Umbilical cord (tissue), 2 donors: ENCODE measurements at places on chromosomes 2 and 18. TPM values are rescaled to one million over a fixed set of nuclear protein-coding genes. Genes with fewer than 3 reads are reported as not detected.
A peak's percentile ranks its signal among the peaks of the same experiment; 100 is the strongest.

GRCh38 chr2:229752970-229753729 lies 38.8 kb upstream of the DNER start:
- no peak for DNase-seq

GRCh38 chr2:27379836-27380625 lies 503 bp downstream of the ZNF513 start:
- no peak for DNase-seq

GRCh38 chr2:145085612-145086011 lies 565.7 kb upstream of the ZEB2 start:
- peak; percentile 87 for DNase-seq

DNA sequence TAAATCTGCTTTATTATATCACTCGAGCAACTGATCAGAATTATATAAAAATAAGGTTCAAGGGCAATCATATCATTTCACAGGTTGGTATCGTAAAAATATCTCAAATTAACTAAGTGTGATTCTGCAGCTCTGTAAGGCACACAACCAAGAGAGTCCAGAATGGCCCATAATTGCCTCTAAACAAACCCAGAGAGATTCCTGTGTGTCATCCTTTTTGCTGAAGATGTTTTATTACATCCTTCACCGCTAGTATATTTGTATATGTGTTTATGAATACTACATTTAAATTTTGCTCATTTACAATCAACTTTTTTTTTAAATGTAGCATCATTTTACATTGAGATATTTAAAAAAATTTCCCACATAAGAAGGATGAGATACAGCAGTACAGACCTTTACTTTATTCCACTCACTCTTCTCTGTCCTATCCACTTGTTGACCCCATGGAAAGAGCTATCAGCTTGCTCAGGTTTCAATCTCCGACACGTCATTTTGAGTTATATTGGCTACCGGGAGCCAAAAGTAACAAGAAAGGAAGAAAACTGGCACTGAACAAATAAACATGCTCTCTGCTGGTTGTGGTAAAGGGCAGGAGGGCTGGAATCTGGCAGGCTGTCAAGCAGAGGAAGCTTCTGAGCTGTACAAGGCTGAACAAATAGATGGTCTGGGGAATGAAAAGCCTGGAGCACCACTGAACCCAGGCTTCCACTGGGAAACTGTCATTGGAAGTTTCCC lies 23.1 kb downstream of the PLA2R1 start:
- DNase-seq, result peak; percentile 59

DNA sequence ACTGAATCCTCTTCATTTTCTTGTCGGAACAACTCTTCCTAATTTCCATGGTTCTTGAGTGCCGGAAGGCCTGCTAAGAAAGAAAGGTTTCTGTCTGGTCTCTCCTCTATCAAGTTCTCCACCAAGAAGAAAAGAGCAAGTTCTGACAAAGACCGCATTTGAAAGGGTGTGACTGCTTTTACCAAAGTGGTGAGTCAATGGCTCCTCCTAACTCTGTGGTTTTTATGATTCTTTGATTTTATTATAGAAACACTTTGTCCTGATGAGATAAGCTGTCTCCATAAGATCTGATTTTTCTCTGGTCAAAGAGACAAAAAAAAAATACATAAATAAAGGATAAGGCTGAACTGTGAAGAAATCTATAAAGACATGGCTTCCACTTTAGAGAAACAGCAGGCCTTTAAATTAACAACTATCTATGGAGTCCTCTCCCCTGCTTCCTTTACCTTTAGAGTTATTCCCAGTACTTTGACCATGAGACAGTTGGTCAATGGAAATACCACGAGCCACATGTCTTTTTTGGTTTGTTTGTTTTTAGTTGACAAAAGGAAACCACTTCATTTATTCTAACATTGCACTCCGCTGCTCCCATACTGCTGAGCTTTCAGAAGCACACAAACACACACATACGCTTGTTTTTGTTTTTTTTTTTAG lies 67.7 kb downstream of the REL start:
- no peak for DNase-seq

GRCh38 chr18:50638884-50639420 lies 79.1 kb downstream of the MAPK4 start:
- DNase-seq, result peak; percentile 23

DNA sequence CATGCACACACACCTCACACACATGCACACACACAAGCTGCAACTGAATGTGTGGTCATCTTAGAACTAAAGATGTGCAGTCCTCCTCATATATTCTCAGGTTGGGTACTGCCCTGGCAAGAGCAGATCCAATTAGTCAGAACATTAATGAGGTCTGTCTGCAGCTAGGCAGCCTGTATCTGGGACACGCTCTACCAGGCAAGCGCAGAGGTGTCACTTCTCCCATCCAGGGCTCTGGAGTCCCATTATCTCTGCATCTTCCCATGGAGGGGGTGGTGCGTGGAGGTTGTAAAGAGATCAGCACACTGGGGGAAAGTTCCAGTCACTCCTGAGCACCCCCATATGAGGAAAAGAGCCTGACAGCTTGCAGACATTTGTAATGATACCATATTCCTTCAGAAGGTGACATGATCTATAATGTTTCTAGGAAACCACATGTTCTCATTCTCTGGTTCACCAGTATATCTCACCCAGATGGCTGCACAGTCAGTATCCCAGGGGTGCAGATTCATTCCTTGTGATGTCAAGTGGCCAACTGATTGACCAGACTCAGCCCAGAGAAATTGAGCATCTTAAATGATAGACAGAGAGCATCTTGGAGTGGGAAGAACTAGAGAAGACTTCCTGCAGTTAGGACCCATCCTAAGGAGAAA lies 95.4 kb downstream of the RTN4 start:
- DNase-seq, result no peak

GRCh38 chr2:192216336-192216735 lies 21.6 kb upstream of the TMEFF2 start:
- no peak for DNase-seq

GRCh38 chr2:191315365-191315752 lies 70.2 kb downstream of the MYO1B start:
- no peak for DNase-seq

GRCh38 chr2:5696945-5697521 lies 4.8 kb downstream of the SOX11 start:
- peak; percentile 83 for DNase-seq

DNA sequence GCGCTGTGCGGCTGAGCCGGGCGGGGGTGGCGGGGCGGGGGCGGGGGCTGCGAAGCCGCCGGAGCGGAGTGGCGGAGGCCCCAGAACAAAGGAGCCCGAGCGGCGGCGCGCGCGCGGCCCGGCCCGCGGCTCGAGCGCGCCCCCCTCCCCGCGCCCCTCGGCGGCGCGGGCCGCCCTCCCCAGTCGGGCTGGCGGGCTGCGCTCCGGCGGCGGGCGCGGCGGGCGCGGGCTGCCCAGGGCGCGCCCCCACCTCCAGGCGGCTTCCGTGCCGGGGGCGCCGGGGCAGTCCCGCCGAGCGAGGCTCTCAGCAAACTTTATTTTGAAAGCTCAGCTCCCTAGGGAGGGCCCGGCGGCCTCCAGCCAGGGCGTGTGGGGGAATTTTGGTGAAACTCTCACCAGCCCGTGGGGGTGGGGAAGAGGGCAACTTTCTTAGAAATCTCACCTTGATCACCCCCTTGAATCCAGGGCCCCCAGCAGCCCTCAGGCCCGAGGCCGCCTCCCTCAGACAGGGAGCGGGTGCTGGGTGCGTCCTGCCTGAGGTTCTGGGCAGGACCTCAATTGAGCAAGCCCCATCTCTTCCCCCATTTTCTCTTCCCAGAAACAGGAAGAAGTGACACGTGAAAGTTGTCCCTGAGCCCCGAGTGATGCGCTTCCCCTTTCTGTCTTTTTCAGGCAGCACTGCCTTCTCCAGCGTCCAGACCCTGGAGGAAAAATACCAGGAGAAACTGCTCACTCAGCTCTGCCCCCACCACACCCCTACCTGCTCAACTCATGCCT lies 786 bp downstream of the TET3 start:
- peak; percentile 40 for DNase-seq

GRCh38 chr18:59861963-59862819 lies 37.6 kb upstream of the PMAIP1 start:
- no peak for DNase-seq

DNA sequence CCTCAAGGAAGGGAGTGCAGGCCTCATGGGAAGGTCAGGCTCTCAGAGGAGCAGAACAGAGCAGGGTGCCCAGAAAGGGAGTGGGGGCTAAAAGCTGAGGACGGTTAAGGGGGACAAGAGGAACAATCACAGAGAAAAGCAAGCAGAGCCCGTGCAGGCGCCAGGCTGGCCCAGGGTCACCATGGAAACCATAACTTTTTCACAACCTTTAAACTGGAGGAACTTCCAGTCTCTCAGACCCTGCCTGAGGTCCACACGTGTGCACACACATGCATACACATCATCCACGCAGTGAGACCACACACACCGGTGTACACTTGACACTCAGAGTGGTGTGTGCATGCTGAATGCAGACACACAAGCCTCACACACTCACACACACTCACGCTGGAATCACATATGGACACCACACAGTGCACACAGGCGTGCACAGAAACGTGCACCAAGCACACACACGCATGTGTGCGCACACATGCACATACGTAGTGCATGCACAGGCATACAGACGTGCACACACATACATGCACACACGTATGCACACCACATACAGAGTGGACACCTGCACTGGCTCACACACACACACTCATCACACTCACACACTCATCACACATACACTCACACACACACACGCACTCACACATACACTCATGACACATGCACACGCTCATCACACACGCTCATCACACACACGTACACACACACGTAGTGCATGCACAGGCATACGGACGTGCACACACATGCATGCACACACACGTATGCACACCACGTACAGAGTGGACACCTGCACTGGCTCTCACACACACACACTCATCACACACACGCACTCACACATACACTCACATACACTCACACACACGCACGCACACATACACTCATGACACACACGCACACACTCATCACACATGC lies 37.2 kb upstream of the SNED1 start:
- peak; percentile 64 for DNase-seq

GRCh38 chr2:120711694-120712093 lies 24.0 kb upstream of the GLI2 start:
- no peak for DNase-seq

DNA sequence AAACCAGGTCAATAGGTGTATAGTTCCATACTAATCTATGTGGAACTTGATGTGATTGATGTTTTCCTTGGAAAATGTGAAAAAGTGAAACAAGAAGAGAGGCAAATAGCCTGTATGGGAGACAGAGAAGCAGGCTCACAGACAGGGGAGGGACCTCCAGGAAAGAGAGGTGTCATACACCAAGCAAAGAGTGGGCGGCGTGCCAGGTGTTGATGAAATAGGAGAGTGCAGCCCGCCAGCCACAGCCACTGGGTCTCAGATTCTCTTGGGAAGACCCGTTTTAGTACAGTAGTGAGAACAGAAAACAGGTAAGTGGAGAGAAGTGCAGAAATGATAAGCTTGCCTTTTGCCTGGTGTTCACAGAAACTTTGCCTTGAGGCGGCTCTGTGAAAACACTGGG lies 301.9 kb downstream of the ZNF407 start:
- DNase-seq, result peak; percentile 9

- DNase-seq, result no peak
Measured at GRCh38 chr2:147520817-147521216, 324.0 kb upstream of the ACVR2A start.

GRCh38 chr2:22788749-22789327 lies 596.1 kb upstream of the KLHL29 start:
- DNase-seq, result no peak

- DNase-seq, result no peak
Measured at GRCh38 chr2:236600892-236601291, 31.3 kb downstream of the ACKR3 start.

DNA sequence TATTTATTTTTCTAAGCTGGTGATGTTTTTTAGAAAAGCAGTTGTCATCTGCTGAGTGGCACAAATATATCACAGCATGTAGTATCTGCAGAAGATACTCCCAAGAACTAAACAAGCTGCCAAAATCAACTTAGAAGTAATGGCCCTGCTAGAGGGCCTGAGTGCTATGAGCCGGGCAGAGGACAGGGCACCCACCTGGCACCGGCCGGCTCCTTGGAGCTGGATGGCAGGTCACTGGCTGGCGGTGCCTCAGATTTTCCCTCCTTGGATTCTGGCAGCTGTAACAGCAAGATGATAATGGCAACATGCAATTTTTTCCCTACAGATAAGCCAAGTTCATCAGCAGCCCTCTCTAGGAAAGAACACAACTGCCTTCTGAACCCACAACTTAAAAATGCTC lies 79.7 kb downstream of the EMILIN2 start:
- DNase-seq, result no peak

- DNase-seq, result no peak
Measured at GRCh38 chr2:241658296-241658695, 20.8 kb downstream of the ATG4B start.

- no peak for DNase-seq
Measured at GRCh38 chr18:13470516-13471197, 252.1 kb downstream of the LDLRAD4 start.

GRCh38 chr2:137178951-137179377 lies 413.6 kb downstream of the THSD7B start:
- no peak for DNase-seq

DNA sequence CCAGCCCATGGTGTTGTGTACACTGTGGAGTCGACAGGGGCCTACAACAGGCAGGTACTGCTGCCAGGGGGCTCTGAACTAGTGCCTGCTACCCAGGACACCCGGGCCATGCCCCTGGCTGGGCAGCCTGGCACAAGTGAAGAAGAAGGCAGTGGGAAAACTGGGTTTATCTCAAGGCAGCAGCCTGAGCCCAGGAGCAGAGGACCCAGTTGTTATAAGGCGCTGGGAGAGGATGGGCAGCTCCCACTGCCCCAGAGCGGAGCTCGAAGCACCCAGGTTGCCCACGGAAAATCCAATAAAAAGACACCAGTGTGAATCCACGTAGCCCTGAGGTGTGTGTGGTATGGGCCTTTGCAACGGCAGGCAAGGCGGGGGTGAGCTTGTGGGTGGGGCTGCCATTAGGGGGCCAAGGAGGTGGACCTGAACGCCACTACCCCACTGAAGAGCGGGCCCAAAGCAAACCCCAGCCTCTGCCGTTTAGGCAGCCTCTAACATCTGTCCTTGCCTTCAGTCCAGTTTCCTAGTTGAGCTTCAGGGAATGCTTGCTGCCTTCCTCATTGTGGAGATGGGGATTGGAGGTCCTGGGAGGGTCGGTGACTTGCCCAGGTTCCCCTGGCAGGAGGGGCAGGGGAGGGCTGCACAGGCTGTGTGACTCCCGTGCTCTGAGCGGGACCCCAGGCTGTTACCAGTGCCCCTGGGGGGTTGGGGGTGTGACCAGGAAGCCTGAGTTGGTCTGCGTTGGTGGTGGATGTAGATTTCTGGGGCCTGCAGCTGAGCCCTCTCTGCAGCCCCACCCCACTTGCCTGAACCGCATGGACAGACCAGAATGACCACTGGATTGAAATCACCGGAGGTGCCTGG lies 16.0 kb downstream of the ARID5A start:
- DNase-seq, result no peak

- peak; percentile 83 for DNase-seq
Measured at GRCh38 chr2:59529726-59530125, 1023.7 kb downstream of the BCL11A start.

The D2HGDH gene
- 8.4 TPM for total RNA-seq

The DOK6 gene
- 13.7 TPM for total RNA-seq

The PIEZO2 gene
- total RNA-seq, result 37.3 TPM

The DPP4 gene
- 86.7 TPM for total RNA-seq

The LRATD1 gene
- 4.3 TPM for total RNA-seq

The CPO gene
- total RNA-seq, result not detected

The GPR55 gene
- 0.96 TPM for total RNA-seq

The LBH gene
- 60.2 TPM for total RNA-seq
